ENCODE measurements at places on chromosomes 11 and 22.

GRCh38 chr11:123083623-123084029 lies 21.7 kb upstream of the HSPA8 start:
- DNase-seq = peak; percentile 67

DNA sequence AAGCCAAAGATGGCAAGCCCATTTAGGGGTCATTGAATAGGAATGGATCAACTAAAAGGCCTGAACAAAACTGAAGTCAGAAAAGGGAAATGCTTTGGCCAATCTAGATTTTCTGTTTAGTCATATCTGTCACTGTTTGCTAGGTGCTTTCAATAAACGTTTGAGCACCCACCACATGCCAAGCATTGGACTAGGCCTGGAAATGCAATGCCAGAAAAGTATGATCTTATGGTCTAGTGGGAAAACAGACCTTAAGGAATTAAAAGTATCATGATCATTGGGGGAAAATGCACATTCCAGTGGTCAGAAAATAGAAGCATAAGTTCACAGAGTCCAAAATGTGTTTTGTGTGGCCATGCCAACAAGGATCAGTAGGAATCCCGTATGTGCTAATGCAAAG lies 76.8 kb upstream of the BIRC3 start:
- DNase-seq = no peak

GRCh38 chr11:64637334-64638017 lies 46.5 kb downstream of the SLC22A12 start:
- DNase-seq = no peak

DNA sequence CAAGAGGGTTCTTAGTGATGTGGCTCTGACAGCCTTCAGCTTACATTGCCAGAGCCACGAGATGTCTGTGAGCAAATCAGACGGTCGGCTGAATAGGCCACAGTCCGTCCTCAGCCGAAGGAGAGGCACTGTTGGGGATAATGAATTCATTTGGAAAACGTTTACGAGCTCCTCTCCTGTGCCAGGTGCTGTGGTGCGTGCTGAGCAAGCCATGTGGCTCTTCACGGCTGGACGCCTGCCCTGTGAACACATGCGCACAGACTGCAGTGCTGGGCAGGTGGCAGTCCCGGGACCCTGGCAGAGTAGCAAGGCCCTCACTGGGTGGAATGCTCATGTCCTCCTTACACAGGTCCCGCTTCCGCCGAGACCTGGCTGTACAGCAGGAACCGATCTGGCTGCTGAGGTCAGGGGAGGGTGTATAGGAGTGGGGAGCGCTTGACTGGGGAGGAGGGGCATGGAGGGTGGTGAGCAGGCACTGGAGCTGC lies 6.8 kb downstream of the TBC1D22A start:
- DNase-seq = no peak

DNA sequence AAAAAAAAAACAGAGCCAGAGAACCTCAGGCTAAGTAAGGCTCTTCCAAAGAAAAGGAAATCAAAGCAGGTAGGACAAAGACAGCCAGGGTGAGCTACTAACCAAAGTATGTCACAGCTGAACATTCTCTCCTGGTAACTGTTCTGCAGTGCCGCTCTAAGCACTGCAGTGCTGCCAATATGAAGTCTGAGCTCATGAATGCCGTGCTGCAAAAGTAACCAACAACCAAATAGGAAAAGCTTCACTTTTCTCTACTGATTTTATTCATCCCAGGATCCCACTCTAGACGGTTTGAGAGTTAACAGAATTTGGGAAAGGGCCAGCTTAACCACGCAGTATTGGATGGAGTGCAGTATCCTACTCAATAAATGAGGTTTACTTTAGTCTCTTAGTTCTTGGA lies 3.5 kb downstream of the SIK3 start:
- no peak for DNase-seq

- DNase-seq = no peak
Measured at GRCh38 chr22:29449296-29449875, 11.0 kb downstream of the RFPL1 start.

DNA sequence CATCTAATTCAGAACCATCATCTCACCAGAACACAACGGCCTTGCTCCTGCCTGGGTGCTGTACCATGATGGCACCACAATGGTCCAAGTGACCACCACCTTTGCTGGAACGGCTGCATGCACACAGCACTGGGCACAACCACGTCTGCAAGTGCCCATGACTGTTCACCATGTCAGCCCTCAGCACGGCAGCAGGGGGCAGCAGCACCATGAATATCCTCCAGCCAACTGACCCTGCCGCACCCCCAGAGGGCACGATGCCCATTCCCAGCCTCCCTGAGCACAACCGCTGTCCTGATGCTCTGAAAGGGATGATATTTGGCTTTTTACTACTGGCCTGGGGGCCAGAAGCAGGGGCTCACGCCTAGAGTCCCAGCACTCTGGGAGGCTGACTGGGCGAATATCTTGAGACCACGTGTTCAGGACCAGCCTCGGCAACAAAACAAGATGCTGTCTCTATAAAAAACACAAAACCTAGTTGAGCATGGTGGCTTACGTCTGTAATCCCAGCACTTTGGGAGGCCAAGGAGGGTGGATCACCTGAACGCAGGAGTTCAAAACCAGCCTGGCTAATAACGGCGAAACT lies 25.7 kb downstream of the DRD4 start:
- peak; percentile 37 for DNase-seq

DNA sequence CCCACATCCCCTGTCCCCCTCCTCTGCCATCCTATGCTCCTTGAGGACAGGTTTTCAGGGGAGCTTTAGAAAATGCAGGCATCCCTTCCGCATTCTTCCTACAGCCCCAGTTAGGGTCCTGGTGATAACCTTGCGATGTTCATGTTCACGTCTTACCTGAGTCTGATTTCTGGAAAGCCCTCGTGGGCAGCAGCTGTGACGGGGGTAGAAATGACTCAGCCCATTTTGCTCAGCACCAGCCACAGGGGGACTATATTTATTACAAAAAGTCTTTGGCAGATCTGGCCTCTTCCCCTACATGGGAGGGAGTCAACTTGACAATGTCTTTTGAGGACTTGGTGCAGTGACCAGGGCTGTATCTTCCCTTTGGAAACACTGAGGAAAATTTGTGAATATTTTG lies 12.3 kb downstream of the PKNOX2 start:
- DNase-seq = no peak

DNA sequence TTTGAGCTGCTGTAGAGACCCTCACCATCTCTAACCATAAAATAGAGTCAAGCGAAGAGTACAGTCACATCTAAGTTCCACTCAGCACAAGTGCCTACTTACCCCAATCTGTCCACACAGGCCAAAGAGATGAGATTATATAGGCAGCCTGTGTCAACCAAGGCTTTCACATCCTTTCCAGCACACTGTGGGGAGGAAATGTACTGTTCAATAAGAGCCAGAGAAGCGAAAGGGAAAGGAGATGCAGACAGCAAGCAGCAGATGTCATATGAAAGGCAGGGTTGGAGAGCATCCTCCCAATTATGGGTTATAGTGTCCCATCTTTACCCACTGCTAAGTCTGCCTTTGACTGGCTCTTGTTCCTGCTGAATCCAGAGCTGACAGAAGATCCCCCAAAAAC lies 16.4 kb downstream of the NRIP3 start:
- no peak for DNase-seq

GRCh38 chr11:121415856-121416255 lies 36.3 kb upstream of the SORL1 start:
- no peak for DNase-seq

- DNase-seq = no peak
Measured at GRCh38 chr11:119536801-119537200, 113.8 kb upstream of the THY1 start.

GRCh38 chr22:44802071-44802700 lies 49.8 kb downstream of the ARHGAP8 start:
- no peak for DNase-seq

- no peak for DNase-seq
Measured at GRCh38 chr11:116692318-116693101, 80.3 kb downstream of the BUD13 start.

GRCh38 chr11:87176044-87176443 lies 138.3 kb downstream of the TMEM135 start:
- DNase-seq = no peak

DNA sequence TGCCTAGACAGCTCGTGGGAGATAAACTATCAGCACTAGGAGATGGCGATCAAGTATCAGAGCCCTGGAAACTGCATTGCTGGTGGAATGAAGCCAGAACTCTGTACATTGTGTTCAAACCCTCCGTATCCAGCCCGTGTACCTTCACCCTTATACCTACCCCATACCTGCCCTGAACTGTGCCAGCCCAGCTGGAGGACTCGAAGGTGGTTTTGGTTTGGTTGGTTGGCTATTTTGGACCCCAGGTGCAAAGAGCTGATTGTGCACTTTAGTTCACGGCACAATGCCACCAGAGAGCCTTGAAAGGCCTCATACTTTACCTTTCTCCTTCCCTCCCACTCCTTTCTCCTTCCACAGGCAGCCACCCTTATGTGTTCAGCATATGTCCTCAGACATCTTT lies 16.0 kb downstream of the FAM83F start:
- no peak for DNase-seq

DNA sequence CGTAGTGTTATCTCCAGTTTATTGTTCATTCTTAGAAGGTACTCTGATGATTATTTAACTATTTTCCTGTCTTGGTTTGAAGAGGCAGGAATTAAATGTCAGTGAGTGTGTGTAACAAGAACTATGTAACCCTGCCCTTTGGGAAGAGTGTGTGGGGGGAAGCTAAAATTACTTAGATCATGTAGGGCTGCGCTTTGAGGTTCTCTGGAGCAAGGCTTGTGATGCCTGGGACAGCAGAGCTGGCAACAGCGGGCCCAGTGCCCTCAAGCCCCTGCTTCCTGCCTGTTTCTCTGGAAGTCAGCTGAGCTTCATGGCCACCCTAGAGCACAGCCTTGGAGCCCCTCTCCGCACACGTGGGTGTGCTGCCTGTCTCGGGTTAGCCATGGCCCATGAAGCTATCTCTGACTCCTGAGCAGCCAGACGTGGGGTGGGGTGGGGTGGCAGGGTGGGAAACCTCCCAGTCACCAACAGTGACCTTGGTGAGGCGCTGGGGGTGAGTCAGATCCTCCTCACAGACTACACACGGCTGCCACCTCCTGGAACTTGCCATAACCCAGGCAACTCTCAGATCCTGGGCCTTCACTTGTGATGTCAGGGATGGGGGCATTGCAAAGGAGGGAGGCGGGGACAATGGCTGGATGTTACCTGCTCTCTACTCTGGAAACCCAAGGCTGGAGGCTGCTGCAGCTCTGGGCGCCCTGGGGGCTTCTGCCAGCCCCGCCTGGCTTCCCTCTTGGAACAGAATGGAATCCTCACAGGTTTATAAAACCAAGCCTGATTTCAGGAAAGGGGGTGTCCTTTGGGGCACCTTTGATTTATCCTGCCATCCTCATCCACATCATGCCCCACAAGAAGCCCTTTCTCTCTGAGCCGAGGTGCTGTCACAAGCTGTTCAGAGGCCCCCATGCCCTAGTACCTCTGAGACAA lies 88.6 kb downstream of the SNX19 start:
- no peak for DNase-seq

DNA sequence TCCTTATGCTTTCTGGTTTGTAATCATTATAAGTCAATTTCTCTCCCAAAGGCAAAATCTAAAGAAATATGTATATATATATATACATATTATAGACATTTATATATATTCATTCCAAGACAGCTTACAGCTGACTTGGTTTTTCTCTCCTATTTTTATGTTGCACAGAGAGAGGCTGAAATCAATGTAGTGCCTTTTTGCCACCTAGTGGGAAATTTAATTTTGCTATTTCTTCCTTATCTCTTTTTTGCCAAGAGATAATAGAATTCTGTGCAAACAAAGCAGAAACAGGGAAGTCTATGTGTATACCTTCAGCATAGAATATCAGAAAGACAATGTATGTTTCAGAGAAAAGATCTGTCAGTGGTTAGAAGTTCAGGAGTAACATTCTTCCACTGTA lies 186.0 kb upstream of the ANO5 start:
- DNase-seq = no peak

DNA sequence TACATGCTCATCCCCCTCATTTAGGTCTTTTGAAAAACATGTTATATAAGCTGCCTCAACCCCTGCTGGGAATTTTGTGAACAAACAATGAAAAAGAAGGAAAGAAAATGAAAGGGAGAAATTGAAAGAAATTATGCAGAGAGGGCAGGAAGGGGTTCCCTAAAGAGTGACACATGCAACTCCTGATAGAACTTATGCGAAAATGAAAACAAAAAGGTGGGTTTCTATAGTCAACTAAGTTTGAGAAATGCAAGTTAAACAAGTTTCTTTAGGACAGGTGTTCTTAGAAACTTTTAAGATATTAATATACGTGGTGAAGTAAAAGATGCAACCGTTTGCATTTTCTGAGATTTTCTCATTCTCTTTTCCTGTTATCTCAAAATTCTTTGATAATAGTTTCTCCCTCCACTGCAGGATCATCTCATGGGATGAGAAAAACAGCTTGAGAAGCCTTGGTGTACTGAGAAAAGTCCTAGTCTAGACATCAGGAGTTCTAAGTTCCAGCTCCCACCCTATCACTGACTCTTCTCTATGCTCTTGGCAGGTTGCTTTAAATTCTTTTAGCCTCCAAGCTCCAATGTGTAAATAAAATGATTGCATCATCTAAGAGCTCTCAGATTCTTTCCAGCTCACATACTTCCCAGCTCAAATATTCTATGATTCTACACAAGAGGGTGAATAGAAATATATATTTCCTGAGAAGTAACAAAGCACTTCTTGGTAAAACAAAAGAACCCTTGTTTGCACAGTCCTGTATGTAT lies 109.2 kb downstream of the FAM76B start:
- no peak for DNase-seq

DNA sequence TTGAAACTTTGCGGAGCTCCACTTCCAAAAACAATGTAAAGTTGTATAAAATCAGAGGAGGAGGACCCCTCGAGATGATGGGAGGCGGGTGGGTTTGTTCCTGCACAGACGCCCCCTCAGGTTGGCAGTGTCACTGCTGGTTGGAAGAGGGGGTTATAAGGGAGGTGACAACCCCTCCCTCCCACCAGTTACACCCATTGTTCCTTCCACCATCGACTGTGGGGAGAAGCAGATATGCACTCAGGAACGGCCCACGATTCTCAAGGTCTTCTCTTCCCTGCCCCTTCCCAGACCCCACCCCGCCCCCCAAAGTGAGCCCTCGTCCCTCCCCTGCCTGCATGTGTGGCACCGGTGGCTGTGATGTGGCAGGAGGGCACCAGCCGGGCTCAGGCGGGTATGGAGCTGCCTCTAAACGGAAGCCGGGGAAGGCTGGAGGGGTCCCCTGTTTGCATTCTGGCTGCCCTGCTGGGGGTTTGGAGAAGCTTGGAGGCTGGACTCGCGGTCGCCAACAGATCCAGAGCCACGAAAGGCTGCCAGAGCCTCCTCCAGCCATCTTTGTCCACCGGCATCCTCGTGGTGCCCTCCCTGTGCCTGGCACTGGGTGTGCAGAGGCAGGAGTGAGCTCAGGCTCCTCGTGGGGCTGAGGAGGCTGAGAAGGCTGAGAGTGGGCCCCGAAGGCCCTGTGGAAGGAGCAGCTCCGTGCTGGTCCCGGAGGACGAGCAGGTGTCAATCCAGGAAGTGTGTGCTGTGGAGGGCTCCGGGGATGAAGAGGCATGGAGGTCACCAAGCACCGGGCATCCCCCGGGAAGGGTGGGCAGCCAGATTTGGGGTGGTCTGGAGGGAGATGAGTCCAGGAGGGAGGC lies 778 bp downstream of the KDELR3 start:
- no peak for DNase-seq

- no peak for DNase-seq
Measured at GRCh38 chr11:128692753-128693415, 988 bp upstream of the FLI1 start.

- DNase-seq = no peak
Measured at GRCh38 chr11:73451896-73452295, 75.7 kb downstream of the RELT start.

- DNase-seq = no peak
Measured at GRCh38 chr22:23255506-23256170, 75.3 kb downstream of the BCR start.

GRCh38 chr22:32985899-32986765 lies 72.0 kb downstream of the SYN3 start:
- peak; percentile 56 for DNase-seq
